ENCODE measurements at places on chromosomes 11 and 22. TPM values are rescaled to one million over a fixed set of nuclear protein-coding genes. Genes with fewer than 3 reads are reported as not detected.

DNA sequence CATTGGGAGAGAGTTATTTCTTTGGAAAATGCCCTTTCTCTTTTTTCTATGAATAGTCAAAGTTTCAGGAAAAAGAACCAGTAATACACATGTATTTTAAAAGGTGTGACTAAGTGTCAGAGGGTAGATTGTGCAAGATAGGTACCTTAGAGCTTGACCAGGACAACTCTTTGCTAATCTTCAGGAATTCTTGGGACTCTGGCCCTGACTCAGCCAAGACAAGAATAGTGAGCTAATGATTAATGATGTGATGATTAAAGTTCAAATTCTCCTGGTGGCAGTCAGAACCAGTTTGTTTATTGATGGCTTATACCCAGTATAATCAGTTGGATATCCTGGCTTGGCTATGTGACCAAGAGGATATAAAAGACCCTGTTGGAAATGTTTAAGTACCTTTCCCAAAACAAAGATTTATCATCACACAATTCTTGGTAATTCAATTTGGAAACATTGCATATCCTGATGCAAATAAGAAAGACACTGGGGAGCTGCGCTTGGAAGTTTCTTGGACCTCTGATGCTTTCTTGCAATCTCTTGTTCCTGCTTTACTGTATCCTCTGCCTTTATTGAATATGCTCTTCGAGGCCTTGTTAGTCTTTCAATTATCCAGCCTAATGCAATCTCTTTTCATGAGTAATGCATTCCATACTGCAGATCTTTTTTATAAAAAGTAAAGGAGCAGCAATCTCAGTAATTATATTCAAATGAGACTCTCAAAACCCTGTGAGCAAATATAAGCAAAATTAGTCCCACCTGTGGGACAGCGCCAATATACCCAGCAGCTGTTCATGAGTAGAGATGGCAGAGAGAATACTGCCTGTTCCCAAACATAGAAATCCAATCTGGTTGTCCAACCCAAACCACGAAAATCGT is 48.0 kb upstream of the CEP126 start:
- H3K4me1 ChIP-seq: peaks cover 65% of the 10 kb centered on the region
- peak overlapping the region; percentile 70 for H3K27ac ChIP-seq
- no peaks in the 10 kb centered on the region for H3K36me3 ChIP-seq
- no peaks in the 10 kb centered on the region for H3K27me3 ChIP-seq

DNA sequence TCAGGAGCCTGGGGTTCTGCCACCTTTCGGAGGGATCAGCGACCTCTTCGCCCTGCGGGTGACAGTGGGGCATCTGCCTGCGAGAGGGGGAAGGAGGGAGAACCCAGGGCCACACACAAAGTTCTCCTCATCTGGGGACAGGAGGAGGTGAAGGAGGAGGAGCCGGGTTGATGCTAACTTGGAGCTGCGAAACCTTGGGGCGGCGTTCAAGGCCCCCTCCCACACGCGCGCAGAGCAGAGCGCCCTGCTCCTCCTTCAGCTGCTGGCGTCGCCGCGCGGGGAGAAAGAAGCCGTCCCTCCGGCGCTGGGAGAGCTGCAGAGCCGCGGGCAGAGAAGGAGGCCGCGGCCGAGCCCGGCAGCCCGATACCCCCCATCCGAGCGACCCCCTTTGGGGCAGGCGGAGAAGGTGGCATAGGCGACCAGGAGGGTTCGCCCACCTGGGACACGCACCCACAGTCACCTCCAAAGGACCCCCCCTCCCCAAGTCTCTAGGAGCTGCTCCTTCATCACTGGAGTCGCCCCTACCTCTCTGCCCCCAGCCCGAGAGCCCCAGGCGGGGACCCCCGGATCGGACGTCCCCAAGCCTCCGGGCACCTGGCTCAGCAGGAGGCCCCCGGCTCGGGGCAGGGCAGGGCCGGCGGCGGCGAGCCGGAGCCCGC is at the start of gene RASD2:
TSS of gene RASD2 (plus strand) at position 237 of the 659 bp plus-strand sequence. CDS start 5,979 bp downstream, outside the sequence.
- no peak within 1 kb of the TSS for H3K27ac ChIP-seq
- DNase-seq: peak; percentile 68
- H3K4me1 ChIP-seq: peaks cover 8% of the 10 kb centered on the region
- no peaks in the 10 kb centered on the region for H3K27me3 ChIP-seq

- no peaks in the 10 kb centered on the region for H3K27me3 ChIP-seq
- no peaks in the 10 kb centered on the region for H3K4me1 ChIP-seq
- no peak overlapping the region for H3K27ac ChIP-seq
- no peak overlapping the region for H3K4me3 ChIP-seq
- no peaks in the 10 kb centered on the region for H3K36me3 ChIP-seq
Observed at GRCh38 chr11:82233201-82233600, 500.5 kb downstream of the FAM181B start.

- no peaks in the 10 kb centered on the region for H3K27me3 ChIP-seq
- no peak for DNase-seq
- no peak overlapping the region for H3K4me3 ChIP-seq
- no peaks in the 10 kb centered on the region for H3K4me1 ChIP-seq
Observed at GRCh38 chr11:131940126-131940525, 569.7 kb downstream of the NTM start.

DNA sequence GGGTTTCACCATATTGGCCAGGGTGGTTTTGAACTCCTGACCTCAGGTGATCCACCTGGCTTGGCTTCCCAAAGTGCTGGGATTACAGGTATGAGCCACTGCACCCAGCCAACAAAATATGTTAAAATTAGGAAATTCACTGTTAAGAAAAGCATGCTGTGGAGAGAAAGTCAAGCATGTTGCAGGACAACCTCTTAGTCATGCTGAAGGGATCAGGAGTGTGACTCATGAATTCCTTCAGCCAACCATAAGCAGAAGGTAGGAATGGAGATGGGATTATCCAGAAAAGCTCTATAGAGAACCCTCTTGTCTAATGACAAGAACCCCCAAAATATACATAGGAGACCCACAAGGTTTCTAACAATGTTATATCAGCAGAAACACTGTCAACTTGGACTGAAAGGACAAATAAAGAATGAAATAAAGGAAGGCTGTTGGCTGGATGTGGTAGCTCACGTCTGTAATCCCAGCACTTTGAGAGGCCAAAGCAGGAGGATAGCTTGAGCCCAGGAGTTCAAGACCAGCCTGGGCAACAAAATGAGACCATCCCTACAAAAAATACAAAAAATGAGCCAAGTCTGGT is 16.0 kb downstream of the MRTFA start:
- no peaks in the 10 kb centered on the region for H3K4me1 ChIP-seq
- H3K27me3 ChIP-seq: no peaks in the 10 kb centered on the region
- H3K36me3 ChIP-seq: no peaks in the 10 kb centered on the region
- no peak overlapping the region for H3K27ac ChIP-seq
- no peak overlapping the region for H3K4me3 ChIP-seq

GRCh38 chr11:91133361-91133760 is 910.5 kb upstream of the CHORDC1 start:
- H3K36me3 ChIP-seq: no peaks in the 10 kb centered on the region
- H3K27ac ChIP-seq: no peak overlapping the region
- no peaks in the 10 kb centered on the region for H3K4me1 ChIP-seq
- no peak overlapping the region for H3K4me3 ChIP-seq
- no peaks in the 10 kb centered on the region for H3K27me3 ChIP-seq

Gene TNNI2
- total RNA-seq: not detected

Gene GNAZ
- 0.25 TPM for total RNA-seq

Gene MPZL2
- not detected for total RNA-seq

Gene UPK3A
- total RNA-seq: not detected

Gene SLC22A6
- total RNA-seq: not detected

Gene OR8G5
- not detected for total RNA-seq

Gene ZDHHC5
- 43.6 TPM for total RNA-seq
